ENCODE measurements at places on chromosomes 6 and 20.

DNA sequence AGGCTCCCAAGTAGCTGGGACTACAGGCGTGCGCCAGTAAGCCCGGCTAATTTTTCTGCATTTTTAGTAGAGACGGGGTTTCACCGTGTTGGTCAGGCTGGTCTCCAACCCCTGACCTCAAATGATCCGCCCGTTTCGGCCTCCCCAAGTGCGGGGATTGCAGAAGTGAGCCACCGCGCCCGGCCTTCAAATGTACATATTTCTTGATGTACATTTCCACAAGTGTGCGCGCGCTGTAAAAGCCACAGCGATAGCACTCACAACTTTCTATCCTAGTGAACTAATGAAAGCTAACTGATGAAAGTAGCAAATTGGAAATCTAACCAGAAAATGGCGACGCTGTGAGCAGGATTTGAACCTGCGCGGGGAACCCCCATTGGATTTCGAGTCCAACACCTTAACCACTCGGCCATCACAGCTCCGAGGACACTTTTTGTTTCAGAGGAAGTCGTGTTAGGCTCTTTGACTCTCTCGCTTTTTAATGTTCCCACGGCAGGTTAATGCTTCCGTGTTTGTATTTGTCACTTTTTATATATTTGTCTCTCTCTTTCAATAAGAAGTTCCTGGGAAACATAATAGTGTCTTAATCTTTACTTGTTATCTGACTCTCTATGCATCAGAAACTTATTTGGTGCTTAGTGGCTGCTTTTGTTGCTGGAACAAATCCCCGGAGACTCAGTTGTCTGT, 199.4 kb upstream of the ZNF184 start:
- no peak for DNase-seq

- DNase-seq = no peak
Observed at GRCh38 chr6:18028332-18028731, 40.9 kb upstream of the KIF13A start.

- no peak for DNase-seq
Observed at GRCh38 chr6:6569811-6570164, 18.7 kb upstream of the LY86 start.

- no peak for DNase-seq
Observed at GRCh38 chr6:95785785-95786184, 208.4 kb downstream of the MANEA start.

DNA sequence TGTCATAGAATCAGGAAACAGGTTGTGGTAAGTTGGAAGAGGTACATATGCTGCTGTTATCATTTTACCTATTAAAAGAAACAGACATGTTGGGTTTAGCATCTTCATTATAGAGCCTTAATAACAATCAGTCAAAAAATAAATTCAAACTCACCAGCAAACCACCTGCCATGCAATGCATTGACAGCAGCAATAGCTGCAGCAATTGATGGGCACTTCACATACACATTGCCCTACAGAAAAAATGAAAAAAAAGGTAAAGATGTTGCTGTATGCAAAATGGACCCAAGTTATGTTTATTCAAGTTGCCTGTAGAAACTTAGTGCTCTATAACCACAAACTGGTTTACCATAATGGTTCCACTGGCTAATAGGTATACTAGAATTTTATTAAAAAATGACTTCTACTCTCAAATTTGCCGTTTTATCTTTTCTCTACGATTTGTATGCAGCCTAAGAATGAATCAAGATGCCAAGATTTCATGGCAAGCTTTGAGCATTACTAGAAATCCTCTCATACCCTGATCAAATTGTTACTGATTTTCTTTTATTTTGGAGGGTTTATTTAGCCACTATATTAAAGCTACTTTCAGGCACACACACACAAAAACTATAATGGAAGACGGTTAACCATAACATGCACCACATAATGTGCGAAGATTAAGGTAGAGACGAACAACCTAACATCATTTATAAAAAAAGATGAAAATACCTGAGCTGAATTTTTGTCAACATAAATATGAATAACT, 5.5 kb downstream of the ROMO1 start:
- DNase-seq = no peak
